Naive thymus-derived CD4-positive, alpha-beta T cell (primary cell): ENCODE measurements at places on chromosomes 1 and 21. TPM values are rescaled to one million over a fixed set of nuclear protein-coding genes. Genes with fewer than 3 reads are reported as not detected.
A peak's percentile ranks its signal among the peaks of the same experiment; 100 is the strongest.

DNA sequence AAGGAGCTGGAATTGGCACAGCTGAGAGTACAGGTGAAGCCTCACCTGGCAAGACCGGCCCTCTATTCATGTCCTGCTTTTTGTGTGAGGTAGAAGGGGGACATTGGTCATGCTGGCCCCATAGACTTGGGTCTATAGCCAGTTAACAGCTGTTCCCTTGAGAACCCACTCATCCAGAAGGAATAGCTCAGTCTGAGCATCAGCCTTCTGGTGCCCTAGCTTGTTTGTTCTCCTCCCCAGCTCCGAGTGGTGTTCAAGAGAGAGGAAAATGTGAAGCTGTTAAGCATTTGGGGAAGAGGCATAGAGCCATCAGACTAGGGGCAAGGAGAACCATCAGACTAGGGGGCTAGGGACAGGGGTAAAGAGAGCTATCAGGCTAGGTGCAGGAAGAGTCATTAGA, 290.9 kb downstream of the SIPA1L2 start:
- DNase-seq, result no peak

DNA sequence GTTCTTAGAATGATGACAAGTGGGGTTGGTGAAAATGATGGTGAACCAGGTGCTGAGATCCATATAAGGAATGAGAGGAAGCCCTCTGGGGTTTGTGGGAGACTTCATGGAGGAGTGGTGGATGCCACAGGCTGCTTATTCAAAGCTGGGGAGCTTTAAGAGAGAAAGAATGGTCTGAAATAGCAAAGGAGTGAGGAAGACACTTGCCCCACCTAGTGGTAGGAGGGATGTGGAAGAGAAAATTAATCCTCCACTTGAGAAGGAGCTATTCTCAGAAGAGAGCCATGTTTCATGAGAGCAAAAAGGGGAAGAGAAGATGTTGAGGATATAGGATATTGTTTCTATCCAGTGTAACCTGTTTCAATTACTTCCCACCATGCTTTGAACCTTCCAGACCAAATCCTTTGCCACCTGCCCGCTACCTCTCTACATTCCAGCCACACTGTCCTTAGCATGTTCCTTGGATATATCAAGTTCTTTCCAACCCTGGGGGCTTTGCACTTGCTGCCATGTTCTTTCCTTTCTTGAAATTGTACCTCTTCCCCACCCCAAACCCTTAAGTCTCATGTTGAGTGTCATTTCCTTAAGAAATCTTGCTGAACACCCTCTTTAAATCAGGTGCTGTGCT, 19.6 kb upstream of the ZNF648 start:
- no peak for DNase-seq

DNA sequence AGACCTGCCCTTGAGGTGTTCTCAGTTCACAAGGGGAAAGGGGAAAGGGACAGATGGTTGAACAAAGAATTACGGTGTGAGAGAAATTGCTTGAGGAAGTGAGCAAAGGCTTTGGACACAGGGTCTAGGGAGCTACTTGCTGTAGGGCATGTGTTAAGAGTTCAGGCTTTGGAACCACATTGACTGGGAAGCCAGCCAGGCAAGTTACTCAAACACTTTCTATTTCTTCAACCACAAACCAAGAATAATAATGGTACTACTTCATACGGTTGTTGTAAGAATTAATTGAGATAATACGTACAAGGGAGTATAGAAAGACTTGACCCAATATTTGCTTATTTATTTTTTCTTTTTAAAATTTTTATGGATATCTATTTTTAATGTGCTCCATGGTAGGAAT, 26.6 kb downstream of the AK4 start:
- DNase-seq, result no peak

DNA sequence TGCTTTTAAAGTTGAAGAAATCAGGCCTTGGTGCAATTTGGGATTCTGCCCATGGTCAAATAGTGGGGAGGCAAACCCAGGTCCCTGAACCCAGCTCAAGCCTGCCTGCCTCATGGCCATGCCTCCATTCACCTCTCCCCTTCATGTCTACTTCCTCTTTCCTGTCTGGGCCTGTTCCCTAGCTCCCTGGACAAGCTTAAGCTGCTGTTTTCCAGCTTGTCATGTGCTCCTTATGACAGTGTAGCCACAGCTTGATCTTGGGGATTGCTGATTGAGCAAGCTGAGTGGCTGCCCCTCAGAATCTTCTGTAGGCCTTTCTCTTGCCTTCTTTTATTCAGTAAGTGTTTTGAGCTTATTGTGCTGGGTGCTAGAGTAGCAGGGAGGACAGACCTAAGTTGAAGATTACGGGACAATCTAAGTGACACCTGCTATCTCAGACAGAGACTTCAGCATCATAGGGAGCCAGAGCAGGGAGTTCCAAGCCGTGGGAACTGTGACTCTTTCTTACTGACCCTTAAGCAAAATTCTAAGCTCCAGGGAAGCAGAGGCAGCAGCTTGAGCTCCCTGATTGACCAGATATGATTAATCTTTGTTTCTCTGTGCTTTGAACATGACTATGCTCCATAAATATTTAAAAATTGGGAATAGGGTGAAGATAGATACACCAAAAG, 520 bp upstream of the MR1 start:
- no peak for DNase-seq

- no peak for DNase-seq
Observed at GRCh38 chr1:202250982-202251381, 57.4 kb downstream of the LGR6 start.

DNA sequence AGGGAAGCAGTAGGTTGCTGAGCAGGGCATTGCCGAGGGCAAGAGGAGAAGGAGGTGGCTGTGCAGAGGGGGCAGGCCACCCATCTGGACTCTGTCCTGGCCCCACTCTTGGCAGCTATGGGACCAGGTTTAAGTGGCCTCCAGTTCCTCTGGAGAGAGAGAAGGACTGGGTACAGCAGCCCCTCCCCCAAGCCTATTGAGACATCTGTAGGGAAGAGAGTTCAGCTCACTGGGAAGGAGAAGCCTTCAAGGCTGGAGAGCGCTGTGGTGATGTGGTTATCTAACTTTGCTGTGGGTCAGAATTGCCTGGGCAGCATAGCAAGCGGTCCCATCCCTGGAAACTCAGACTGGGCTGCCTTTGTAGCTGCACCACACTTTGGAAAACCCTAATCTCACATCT, 93.9 kb downstream of the KCNJ15 start:
- DNase-seq, result no peak

DNA sequence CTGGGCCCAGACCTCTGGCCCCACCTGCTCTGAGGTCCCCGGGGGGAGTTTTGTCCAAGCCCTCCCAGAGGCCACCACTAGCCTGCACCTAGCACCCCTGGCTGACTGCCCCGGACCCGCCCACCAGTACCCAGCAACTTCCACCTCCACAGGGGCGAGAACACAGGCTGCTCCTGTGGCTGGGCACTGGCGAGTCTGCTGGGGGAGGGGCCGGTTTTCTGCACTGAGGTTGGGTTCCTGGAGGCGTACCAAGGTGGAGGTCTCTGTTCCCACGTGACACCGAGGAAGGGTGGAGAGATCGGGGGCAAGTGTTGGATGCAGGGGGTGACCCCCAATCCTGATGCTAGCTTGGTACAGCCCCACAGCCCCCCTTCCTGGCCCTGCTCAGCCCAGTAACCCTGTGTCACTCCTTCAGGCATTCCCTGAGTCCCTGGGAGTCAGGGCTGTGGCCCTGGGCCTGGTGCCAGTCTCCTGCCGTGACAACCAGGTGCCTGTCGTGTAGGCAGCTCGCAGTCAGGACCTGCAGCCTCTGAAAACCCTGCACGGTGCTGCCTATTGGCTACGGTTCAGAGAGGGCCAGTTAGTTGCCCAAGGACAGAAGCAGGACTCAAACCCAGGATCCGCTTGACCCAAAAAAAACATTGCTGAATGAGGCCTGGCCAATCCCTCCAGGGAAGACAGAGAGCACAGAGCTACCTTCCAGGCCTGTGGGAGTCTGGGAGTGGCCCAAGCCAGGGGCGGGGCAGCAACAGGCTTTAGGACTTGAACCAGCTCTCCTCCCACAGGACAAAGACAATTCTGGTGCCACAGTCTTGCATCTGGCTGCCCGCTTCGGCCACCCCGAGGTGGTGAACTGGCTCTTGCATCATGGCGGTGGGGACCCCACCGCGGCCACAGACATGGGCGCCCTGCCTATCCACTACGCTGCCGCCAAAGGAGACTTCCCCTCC, 3.1 kb downstream of the ESPN start:
- no peak for DNase-seq

DNA sequence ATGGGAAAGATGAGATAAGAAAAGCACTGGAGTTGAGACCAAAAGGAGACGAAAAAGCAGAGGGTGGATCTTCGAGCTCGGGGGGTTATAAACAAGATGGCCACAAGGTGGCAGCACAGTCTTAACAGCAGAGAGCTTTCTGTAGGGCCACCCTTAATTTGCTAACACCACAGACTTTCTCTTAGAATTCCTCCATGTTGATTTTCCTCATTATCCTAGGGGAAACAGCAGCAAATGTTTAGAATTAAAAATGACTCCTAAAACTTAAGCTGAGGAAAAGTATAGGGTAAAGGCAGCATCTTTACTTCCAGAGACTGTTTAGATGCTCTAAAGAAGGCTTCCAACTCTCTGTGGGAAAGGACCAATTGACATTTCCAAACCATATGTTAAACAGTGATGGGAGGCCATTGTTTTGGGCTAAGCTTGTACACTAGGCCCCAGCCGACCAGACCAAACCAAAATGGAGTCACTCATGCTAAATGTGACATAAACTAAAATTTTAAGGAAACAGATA, 2.5 kb upstream of the APOBEC4 start:
- peak; percentile 73 for DNase-seq

- DNase-seq, result no peak
Observed at GRCh38 chr1:35112668-35113067, 33.5 kb downstream of the ZMYM1 start.

- no peak for DNase-seq
Observed at GRCh38 chr1:180219776-180220175, 10.3 kb upstream of the LHX4 start.

GRCh38 chr1:239826736-239827135, 264.9 kb upstream of the FMN2 start:
- DNase-seq, result no peak

GRCh38 chr1:48109390-48110013, 112.3 kb upstream of the TRABD2B start:
- peak; percentile 11 for DNase-seq

DNA sequence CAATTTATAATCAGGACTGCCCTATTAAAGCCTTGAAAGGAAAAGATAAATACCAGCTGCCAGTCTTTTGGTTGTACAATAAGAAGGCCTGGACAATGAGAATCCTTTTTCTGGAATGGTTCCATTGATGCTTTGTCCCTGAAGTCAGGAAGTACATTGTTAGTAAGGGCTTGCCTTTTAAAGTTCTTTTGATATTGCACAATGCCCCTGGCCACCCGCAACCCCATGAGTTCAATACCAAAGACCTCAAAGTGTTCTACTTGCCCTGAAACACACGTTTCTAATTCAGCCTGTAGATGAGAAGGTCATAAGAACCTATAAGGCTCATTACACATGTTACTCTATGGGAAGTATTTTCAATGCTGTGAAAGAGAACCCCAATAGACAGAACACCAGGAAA, 112.1 kb downstream of the OLFM3 start:
- no peak for DNase-seq

- DNase-seq, result peak; percentile 59
Observed at GRCh38 chr1:923131-923990, at the start of gene SAMD11. SAMD11 (plus strand) TSS chr1:923923; CDS start chr1:924432, 509 bp downstream.

DNA sequence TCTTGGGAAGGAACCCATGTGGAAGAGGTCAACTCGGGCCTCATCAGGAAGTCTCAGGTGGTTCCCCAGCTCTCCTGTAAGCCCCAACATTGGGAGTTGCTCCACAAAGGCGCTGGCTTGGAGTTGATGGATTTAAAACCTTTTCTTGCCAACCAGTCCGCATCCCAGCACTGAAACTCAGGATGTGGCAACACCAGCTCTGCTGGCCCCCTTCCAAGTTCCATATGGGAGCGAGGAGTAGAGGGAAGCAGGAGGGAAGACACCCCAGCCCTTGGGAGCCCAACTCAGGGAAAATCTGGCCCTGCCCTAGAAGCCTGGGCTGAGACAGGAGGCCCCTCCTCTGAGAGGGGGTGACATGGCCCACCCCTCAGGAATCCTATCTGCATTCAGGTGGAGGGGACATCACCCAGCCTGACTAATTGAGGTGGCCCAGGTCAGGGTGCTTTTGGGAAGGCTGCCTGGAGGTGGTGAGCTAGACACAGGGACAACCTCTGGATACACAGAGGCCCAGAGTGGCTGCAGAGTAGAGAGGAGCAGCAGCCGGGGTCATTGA, 33.1 kb upstream of the DMBX1 start:
- no peak for DNase-seq

DNA sequence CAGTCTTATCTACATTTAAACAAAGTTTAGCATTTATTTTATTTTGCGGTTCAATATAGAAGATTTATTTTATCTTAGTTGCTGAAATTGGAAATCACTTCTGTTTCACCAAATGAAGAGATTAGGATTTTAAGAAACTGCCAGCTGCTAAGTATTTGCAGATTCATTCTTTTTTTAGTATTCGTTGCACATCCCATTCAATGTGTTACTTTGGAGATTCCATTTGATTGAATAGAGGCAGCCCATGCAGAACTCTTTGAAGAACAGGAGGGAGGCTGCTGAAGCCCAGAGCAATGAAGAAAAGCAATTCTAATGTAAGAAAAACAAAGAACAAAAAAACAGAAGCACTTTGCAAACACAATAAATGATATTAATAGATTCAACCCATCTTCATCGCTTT, 38.6 kb upstream of the IL12RB2 start:
- no peak for DNase-seq

DNA sequence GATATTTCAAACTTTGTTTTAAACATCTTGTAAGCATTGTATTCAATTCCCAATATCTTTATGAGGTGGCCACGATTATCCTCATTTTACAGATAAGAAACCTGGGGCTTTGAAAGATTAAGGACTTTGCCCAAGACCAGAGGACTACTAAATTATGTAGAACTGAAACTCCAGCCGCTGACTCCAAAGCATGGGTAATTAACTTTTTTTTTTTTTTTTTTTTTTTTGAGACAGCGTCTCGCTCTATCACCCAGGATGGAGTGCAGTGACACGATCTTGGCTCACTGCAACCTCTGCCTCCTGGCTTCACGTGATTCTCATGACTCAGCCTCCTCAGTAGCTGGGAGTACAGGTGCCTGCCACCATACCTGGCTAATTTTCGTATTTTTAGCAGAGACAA, 68.7 kb downstream of the ALG14 start:
- no peak for DNase-seq

Gene TENT5C
- total RNA-seq, result 3.9 TPM

Gene RGL1
- 6.2 TPM for total RNA-seq

Gene ZSWIM5
- 2.0 TPM for total RNA-seq

Gene S100A7
- not detected for total RNA-seq

Gene COX20
- total RNA-seq, result 31.0 TPM

Gene RGS18
- 2.0 TPM for total RNA-seq

Gene LEPROT
- 26.1 TPM for total RNA-seq

Gene CD160
- 1.5 TPM for total RNA-seq

Gene NBL1
- 36.0 TPM for total RNA-seq
